ENCODE measurements at places on chromosomes 3 and 15.
A peak's percentile ranks its signal among the peaks of the same experiment; 100 is the strongest.

- DNase-seq = no peak
Observed at GRCh38 chr3:183287301-183287971, 34.4 kb downstream of the B3GNT5 start.

- DNase-seq = no peak
Observed at GRCh38 chr3:122168044-122168443, 15.4 kb upstream of the CASR start.

GRCh38 chr3:53948174-53948573 lies 56.5 kb upstream of the SELENOK start:
- DNase-seq = no peak

DNA sequence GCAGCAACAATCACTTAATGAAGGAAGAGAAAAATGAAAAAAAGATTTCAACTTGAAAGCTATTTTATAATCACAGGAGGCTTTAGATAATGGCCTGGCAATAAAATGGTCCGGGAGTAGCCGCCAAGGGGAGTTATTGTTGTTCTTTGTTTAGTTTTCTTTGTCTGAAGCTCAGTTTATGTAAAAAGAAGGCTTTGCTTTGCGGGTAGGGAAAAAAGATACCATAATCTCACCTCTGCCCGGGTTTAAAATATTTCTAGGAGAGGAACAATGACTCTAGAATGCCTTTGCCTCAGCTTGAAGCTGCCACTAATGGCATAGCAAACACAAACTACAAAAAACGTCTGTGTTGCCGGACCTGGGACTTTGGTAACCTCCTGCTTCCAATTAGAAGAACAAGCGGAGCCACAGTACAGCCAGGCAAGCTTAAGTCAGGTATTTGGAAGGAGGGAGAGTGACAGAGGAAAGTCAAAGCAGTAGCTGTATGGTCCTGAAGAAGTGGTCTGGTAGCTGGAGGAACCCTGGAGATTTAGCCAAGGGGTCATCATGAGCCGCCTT lies 764.5 kb downstream of the TUSC7 start:
- DNase-seq = no peak

DNA sequence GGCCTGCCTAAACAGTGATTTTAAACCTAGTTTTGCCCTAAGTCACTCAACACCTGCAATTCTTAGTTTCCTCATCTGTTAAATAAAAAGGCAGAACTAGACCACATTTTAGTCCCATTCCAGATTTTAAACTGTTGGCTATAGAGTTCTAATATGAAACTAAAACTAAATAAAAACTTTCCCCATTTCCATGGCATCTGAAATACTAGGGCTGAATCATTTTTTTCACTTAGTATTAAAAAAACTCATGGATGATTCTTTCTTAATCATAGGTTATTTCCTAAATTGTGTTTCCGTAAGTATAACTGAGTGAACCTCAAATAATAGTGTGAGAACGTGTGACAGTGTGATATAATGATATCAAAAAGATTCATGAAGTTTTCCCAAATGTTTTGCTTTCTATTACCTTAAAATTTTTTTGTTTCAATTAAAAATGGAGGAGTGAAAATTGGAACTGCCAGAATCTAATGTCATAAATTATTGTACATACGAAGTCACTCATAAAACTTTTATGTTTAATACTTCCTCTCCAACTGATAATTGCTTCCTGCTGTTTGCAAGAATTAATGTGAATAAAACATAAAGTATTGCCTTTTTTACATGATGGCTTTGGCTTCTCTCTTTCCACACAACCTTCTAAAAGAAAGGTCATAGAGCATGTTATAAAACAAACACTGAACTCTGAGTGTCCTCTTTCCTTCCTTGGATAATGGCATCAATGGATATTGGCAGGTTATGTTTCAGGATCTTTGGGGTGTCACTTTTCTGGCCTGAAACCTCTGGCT lies 315.1 kb upstream of the MME start:
- DNase-seq = no peak

DNA sequence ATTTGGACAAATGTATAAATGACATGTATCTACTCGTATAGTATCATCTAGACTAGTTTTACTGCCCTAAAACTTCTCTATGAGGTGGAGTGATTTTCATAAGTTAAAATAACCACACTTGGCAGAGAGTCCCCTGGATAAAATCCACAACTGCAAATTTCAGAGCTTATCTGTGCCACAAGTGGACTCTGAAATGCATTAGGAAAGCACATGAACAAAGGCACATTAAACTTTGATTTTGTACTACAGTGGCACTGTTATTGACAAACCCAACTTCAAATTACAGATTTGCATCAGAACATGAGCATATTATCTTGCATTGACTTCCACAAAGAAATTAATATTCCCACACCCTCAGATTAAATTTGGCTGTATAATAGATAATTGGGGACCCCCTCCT lies 58.1 kb upstream of the EIF5A2 start:
- DNase-seq = no peak

DNA sequence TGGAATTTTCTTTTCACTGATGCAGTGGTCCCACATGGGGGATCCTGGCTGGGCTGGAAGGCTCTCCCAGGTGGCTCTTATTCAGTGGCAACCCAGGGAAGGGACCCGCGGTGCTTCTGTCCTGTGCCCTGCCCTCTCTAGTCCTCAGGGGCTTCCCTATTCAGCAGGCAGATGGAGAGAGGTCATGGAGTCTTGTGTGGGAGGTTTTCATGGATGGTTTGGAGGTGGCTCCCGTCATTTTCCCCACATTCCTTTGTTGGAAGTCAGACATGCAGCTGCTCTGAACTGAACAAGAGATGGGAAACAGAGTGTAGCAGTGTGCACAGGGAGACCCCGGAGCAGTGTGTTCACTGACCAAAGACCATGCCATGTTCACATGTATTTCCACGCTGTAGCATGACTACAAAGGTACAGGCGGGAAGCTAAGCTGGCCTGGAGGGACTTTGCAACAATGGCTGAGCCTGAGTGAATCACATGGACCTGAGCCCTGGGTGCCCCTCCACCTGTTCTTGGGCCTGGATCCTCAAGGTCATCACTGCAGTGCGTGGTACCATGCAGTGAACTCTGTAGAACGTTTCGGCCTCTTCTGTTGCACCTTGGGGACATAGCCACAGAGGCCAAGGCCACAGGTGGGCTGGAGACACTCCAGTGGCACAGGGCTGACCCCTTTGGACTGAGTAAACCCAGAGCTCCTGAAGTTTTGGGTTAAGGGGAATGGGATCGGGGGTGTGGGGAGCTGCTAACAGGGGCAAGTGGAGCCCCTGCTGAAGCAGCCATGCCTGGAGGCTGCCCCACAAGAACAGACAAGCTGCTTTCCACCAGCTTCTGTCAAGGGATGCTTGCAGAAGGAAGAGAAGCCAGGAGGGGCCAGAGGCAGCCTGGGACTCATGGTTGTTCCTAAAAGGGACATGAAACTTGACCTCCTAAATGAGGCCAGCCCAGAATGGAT lies 123.0 kb downstream of the ASB7 start:
- no peak for DNase-seq

DNA sequence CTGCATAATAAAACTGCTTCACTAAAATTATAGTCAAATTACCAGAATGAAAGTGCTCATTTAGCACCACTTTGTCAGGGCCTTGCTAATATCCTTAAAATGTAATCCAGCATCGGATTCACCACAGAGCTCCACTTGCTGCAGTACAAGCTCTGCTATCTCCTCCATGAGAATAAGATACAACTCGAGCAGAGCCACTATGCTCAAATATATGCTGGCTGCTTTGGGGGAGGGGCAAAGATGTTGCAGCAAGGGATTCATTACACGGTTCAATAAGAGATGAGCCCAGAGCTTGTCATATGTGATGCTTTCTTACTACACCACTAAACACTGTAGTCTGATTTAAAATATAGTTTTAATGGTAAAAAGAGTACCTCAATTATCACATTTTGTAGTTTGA lies 72.2 kb downstream of the DLG1 start:
- DNase-seq = no peak

GRCh38 chr15:96416218-96416933 lies 85.9 kb downstream of the NR2F2 start:
- DNase-seq = no peak

- DNase-seq = no peak
Observed at GRCh38 chr3:140244893-140245292, 309.9 kb downstream of the CLSTN2 start.

- no peak for DNase-seq
Observed at GRCh38 chr3:162769564-162769963, 1273.0 kb downstream of the OTOL1 start.

DNA sequence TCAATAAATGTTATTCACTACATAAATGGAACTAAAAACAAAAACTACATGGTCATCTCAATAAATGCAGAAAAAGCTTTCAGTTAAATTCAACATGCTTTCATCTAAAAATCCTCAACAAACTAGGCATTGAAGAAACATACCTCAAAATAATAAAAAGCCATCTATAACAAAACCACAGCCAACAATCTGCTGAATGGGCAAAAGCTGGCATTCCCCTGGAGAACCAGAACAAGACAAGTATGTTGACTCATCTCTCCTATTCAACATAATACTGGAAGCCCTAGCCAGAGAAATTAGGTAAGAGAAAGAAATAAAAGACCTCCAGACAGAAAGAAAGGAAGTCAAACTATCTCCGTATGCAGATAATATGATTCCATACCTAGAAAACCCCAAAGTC lies 759.9 kb downstream of the EPHA3 start:
- DNase-seq = no peak

DNA sequence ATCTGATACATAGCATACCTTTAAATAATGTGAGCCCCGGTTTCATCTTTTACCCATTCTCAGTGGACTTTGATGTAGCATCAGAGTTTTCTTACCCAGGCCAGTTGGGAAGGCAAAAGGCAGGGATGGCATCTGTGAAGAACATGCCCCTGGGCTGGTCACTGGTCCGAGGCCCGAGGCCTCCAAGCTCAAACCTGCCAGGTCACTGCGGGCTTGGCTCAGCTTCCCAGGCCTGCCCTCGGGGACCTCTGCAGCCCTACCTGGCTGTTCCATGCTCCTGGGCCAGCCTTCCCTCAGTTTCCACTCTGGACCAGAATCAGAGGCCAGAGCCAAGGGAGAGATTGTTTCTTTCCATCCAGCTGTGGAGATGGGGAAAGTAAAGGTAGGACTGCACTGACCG lies 26.9 kb downstream of the NR1I2 start:
- DNase-seq = no peak

- DNase-seq = no peak
Observed at GRCh38 chr15:56886363-56886931, 32.0 kb upstream of the TCF12 start.

GRCh38 chr15:78540871-78541743 lies 863 bp downstream of the PSMA4 start:
- peak; percentile 57 for DNase-seq

DNA sequence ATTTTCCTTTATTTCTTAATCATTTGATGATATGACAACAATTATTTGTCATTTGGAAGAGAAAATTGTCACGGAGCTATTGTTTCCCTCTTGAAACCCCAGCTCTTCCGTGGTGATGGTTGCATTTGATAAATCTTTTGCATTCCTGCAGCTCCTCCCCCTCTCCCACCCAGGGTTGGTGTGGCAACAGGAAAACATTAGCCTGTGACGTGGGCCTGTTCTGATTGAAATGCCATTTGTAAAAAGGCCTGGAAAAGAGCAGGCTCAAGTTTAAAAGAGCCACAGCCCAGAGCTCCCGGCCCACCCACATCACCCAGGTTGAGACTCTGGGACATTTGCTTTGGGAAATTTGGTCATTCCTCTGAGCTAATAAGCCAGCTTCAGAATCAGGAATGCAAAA lies 282.5 kb downstream of the RPLP1 start:
- no peak for DNase-seq

DNA sequence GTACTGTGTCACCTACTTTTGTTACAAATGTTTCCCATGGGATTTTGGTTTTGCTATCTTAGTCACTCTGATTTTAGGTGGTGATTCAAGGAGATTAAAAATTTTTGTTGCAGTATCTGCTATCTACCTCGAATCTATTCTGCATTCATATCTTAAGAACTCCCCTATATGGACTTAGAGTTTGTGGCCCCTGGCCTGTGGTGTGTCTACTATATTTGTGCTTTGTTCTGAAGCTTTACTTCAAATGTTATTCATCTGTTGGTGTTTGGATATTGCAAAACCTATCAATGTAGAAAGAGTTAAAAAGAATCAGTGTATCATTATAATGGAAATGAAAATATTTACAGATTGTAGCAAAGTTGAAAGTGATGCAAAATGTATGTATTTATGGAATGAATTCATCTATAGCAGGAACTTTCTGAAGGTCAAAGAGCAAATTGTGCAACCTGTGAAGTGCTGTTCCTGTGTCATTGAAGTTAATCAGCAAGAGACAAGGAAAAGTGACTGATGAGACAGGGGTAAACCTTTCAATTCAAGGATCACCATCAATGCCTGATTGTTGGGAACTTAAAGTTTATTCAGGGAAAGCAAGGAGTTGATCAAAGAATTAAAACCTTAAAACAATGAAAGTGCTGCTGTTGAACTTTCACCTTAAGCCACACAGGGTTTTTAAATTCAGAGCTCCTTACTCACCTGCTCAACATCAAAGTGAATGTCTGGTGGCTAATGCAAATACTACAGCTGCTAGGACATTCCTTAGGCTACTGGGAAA lies 71.0 kb downstream of the SLMAP start:
- no peak for DNase-seq

DNA sequence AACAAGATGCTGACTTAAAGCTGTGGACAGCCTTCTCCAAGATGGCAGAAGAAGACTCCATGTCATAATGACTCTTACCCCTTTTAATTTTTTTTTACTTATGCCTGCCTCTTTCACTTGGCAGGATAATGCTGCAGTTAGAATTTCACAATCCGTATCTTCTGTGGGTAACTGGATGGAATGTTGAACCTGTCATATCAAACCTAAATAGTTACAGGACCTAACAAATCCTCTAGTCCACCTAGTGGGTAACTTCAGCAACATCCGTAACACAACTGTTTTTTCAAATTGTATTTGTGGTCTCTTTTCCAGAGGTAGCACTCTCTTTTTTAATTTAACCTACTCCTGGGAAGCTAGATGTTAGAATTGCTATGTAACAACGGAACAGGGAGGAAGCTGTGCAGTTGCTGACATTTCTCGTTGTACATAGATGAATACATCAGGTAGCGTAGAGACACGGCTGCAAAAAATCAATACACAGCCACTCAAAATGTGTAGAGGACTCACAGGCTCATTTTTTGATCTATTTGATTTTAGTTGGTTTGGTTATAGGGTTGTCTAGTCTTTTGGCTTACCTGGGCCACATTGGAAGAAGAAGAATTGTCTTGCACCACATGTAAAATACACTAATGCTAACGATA lies 43.9 kb upstream of the TRPM1 start:
- DNase-seq = no peak

GRCh38 chr15:62969442-62970089 lies 73.0 kb upstream of the TPM1 start:
- no peak for DNase-seq

- DNase-seq = no peak
Observed at GRCh38 chr3:48318713-48319468, 14.6 kb downstream of the SPINK8 start.

DNA sequence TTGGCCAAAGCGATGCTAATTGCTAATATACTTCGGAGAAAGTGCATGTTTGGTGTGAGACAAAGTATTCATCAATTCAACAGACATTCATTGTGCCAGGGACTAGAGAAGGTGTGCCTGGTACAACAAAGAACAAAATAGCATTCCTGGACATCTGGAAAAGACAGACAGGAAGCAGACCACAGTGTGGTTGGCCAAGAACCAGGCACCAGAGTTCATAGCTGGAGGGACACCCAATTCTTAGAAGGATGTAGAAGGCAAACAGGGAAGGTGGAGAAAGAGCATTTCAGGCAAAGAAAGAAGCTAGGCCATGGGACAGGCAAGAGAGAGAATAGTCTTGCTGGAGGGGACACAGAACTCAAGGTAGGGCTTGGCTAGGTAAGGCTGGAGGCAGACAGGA lies 105.8 kb upstream of the ETV5 start:
- no peak for DNase-seq

GRCh38 chr3:100129941-100130340 lies 15.6 kb upstream of the FILIP1L start:
- DNase-seq = no peak
